ENCODE measurements at places on chromosomes 7 and 10.

- peak; percentile 29 for DNase-seq
Measured at GRCh38 chr7:100483090-100483721, 521 bp upstream of the NYAP1 start.

DNA sequence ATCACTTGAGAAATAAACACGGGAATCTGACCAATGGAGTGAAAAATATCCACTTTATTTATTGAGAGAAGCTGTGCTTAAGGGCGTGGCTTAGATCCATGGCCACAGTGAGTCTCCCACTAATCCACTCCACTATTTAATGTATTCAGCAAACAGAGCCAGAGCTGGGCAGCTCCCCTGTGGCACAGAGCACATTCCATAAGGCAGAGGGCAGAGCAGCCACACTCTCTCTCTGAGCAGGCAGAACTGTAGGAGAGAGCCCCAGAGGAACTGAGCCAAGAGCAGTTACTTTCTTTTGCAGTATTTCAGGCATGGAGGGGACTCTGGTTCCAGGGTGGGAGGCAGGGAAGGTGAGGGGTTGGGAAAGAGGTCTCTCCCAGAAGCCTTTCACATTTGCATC lies 106.0 kb downstream of the GALNT17 start:
- DNase-seq = no peak

GRCh38 chr10:124906551-124907001 lies 35.3 kb upstream of the ZRANB1 start:
- DNase-seq = peak; percentile 46

GRCh38 chr10:73060738-73061635 lies 35.7 kb downstream of the P4HA1 start:
- no peak for DNase-seq

GRCh38 chr7:112504093-112504695 lies 23.4 kb downstream of the LSMEM1 start:
- DNase-seq = no peak

GRCh38 chr10:122020226-122020625 lies 31.3 kb downstream of the TACC2 start:
- no peak for DNase-seq

- DNase-seq = no peak
Measured at GRCh38 chr10:33773886-33774480, 439.5 kb upstream of the NRP1 start.

DNA sequence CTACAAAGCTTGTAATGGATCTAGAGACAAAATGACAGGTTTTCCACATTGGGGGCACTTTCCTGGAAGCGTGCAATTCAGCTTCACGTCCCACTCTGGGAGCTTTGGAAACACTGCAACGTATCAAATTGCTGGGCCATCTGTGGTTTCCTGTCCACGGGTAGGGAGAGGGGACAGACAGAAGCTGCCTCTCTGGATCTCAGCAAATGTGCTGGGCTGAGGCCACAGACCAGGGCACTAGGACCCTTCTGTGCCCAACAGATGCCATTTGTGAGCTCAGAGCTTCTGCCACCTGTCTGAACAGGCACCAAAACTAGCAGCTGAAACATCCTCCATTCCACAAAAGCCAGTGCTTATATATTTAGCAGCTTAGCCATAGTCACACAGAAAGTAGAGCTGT lies 40.9 kb upstream of the FRMD4A start:
- DNase-seq = no peak

DNA sequence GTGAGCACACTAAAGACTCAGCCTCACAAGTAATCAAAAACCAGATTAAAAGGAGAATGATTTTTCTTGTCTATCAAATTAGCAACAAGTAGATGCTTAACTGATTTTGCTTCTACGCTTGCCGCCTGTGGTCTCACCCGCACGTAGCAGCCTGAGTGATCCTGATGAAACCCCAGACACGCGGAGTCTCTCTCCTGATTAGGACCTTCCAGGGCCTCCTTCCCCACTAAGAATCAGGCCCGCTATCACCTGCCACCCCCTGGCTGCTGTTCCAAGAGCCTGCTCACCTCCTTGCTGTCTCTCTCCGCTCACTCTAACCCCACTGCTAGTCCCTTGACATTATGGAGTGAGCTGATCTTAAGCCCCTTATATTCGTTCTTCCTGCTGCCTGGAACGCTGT lies 325.9 kb upstream of the NRP1 start:
- DNase-seq = no peak

- DNase-seq = peak; percentile 68
Measured at GRCh38 chr7:75989500-75990388, 4.7 kb downstream of the TMEM120A start.

DNA sequence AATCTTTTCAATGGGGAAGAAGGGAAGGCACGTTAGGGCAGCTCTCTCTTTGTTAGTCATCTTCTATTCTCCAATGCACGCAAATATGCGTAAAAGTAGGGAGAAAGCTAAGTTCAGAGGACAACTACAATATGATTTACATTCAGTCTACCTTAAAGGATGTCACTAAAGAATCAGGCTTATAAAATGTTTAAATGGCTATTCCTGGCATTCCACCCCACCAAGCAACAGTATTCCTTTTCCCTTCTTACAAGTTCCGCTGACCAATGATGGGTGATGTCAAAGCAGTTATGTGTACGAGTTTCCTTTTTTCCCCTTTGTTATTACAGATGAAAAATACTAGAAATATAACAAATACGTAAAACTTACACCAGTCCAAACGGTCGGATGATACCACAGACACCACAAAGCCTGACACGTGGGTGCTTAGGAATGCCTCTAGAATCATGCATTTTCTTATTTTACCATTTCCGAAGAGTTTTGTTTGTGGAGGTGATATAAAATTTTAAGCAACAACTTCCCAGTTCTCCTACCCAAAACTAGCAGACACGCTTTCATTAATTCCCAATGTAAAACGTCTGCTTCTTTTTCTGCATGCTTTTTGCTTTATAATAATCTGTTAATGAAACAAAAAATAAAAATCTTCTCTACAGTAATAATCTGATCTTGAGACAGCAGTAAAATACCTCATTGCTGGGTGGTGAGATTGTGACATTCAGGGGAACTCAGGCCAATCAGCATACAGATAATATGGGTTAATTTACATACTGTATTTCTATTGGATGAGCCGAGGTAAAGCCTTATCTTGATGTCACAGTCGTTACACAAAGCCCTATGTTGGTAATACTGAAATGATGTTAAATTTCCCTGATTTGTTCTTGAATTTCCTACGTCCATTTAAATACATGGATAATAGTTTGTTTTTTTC lies 708 bp upstream of the GPR85 start:
- DNase-seq = peak; percentile 88

- DNase-seq = peak; percentile 51
Measured at GRCh38 chr7:79282070-79282694, 171.3 kb downstream of the MAGI2 start.

GRCh38 chr10:12299222-12299965 lies 50.0 kb upstream of the CAMK1D start:
- DNase-seq = no peak

DNA sequence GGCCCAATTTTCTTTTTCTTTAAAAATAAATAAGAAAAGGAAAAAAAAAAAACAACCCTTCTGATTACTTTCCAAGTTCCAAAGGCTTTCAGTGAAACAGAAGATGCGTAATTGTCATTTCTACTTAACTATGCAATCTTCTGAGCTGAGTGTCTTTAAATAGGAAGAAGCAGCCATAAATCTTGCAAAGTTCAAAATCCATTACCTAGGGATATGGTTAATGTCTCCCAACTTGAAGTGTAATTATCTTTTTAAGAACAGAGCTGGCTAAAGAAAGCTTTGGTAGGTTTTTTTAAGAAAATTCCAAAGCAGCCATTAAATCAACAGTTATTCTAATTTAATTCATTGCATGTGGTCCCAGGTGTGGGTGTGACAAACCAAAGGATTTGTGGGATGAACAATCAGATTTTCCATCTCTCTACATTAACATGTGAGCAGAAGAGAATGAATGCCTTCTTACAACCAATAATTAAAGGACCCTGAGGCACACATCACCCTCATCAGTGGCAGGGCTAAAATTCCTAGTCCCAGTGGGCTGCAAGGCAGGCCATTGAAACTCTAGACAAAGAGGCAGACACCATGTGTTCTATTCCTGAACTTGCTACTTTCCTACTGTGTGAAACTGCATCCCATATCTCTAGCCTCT lies 419.2 kb downstream of the REEP3 start:
- no peak for DNase-seq

- DNase-seq = no peak
Measured at GRCh38 chr7:44713141-44713540, 35.5 kb upstream of the ZMIZ2 start.

DNA sequence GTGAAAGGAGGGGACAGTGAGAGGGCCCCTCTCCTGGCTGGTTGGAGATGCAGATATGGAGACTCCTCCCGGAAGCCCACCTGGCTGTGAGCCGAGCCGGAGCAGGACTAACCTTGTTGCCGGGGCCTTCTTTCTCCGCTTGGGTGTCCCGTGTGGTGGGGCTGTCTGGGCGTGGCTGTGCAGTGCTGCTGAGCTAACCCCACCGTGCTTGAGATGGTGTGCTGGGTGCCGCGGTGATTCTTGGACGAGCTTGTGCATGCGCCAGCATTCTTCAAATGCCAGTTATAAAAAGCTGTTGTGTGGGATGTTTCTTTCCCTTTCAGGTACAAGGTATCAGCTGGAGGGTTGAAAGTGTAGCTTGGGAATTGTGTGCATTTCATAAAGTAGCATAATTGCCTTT lies 48.8 kb downstream of the DAGLB start:
- peak; percentile 79 for DNase-seq

Measured in trophoblast cell (in vitro differentiated cells and primary cell).